ENCODE measurements at places on chromosomes 7 and 10.

DNA sequence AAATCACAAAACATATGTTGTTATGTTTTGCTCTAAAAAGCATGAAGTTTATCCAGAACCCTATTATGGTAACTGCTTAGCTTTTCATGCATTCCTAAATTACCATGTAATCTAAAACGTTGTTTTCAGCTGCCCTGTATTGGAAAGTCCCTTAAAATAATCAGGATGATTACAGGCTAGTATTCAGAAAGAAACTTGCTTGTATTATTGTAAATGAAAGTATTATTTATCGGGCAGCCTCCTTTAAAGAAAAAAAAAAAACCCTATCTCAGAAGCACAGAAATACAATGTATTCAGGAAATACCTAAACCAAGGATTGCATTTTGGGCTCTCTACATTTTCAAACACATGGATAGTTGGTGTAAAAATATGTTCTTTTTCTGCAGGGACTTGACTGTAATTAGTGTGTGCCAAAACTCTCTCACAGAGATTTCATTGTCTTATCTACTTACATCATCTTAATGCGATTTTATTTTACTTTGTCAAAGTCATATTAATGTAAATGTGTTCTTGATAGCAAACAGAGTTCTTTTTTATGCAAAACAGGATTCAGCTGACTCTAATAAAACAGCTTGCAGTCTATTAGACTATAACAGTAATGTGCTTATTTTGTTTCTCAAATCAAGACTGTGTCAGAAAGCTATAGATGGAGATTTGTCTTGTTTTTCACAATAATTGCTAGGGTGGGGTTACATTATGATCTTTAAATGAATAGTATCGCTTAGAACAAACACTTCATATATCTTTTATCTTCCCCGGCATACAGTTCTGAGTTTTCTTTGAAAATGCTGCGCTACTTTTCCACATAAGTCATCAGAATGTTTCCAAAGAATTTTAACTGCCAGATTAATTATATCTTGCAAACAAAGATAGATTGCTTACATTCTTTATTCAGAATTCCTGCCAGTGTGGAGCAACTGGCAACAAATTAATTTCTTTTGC lies 65.3 kb upstream of the ARID5B start:
- peak; percentile 26 for DNase-seq

- DNase-seq, result no peak
Measured at GRCh38 chr10:114623661-114624294, 34.3 kb downstream of the ABLIM1 start.

- DNase-seq, result peak; percentile 38
Measured at GRCh38 chr7:33129806-33130153, 416 bp downstream of the BBS9 start.

GRCh38 chr7:21526007-21526406 lies 16.8 kb upstream of the DNAH11 start:
- DNase-seq, result peak; percentile 11

- DNase-seq, result peak; percentile 75
Measured at GRCh38 chr7:18580950-18581349, 85.4 kb downstream of the HDAC9 start.

- no peak for DNase-seq
Measured at GRCh38 chr7:4745265-4745919, 30.0 kb upstream of the AP5Z1 start.
